ENCODE measurements at places on chromosomes 7 and 10.
A peak's percentile ranks its signal among the peaks of the same experiment; 100 is the strongest.

GRCh38 chr7:39480901-39481300, 85.3 kb upstream of the YAE1 start:
- DNase-seq = no peak

DNA sequence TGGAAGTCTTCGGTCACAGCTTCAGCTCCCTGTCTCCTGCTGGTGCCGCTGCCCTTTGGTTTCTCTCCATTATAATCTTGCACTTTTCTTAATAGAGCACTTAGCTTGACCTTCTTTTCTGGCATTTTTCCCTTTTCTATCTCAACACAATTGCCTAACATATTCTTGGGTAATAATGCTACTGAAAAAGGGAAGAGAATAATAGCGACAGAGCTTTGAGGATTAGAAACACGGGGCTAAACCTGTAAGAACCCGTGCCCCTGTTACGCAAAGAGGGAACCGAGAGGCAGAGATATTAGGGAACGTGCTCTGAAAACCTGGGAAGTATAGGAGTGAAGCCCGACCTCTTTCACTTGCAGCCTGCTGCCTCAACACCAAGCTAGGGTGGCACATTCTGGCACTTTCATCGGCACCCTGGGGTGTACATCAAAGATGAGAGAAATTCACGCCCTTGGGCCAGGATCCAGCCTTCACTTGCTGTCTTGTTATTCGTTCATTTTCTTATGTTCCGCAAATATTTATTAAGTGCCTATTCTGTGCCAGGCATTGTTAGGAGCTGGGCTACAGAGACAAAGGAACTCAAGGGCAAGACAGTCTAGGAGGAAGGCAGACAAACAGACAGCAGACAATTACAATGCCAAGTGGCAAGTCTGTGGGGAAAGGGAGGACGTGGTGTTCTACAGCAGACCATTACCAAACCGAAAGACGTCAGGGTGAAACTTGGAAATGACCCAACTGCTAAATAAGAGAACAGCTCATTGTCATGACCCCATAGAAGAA, 33.0 kb upstream of the GALNTL5 start:
- peak; percentile 64 for DNase-seq

GRCh38 chr10:33160151-33160550, 174.3 kb downstream of the NRP1 start:
- no peak for DNase-seq

- no peak for DNase-seq
Observed at GRCh38 chr7:151717415-151717814, 159.5 kb downstream of the PRKAG2 start.

DNA sequence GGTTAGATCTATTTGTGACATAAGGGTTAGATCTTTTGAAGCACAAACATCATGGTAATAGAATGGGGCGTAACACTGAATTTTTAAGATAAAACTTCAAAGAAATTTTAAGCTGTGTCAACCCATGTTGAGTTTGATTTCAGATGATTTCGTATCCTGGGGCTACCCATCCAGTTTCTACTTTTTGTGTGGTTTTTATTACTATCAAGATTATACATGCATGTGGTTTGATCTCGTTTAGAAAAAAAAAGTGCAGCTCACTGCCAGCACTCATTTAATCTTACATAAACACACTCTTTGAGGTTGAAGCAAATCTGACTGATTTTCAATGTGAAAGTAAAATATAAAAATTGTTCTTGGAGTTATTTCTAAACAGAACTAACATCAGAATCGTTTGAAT, 140.8 kb upstream of the GRB10 start:
- peak; percentile 75 for DNase-seq

GRCh38 chr7:81478664-81479063, 291.2 kb downstream of the HGF start:
- no peak for DNase-seq

All from hematopoietic multipotent progenitor cell treated with erythropoietin and hydrocortisone succinate and interleukin-3 and kit ligand, for 4 days (in vitro differentiated cells).